ENCODE measurements at places on chromosomes 3 and 15.

GRCh38 chr15:37898362-37898761 is 36.1 kb upstream of the TMCO5A start:
- DNase-seq, result peak; percentile 43

DNA sequence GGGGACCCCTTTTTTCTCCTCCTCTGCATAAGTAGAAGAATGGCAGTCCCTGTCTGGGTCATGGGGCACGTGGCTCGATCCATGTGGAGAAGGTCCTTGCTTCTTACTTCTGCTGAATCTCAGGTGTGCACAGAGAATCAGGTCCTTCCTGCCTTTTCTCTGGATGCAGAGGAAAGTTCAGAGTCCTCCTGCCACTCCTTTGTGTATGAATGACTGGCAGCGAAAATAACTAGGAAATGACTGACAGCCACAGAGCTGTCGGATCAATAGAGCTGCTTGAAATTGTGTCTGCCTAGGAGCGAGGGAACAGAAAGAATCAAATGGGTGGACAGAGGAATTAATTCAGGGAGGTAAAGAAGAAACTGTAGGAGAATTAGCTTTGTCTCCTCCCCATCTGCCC is 49.6 kb upstream of the ROPN1 start:
- DNase-seq, result no peak

GRCh38 chr3:10804183-10804648 is 11.8 kb upstream of the SLC6A11 start:
- no peak for DNase-seq

GRCh38 chr3:44289882-44290462 is 48.3 kb downstream of the TOPAZ1 start:
- no peak for DNase-seq

DNA sequence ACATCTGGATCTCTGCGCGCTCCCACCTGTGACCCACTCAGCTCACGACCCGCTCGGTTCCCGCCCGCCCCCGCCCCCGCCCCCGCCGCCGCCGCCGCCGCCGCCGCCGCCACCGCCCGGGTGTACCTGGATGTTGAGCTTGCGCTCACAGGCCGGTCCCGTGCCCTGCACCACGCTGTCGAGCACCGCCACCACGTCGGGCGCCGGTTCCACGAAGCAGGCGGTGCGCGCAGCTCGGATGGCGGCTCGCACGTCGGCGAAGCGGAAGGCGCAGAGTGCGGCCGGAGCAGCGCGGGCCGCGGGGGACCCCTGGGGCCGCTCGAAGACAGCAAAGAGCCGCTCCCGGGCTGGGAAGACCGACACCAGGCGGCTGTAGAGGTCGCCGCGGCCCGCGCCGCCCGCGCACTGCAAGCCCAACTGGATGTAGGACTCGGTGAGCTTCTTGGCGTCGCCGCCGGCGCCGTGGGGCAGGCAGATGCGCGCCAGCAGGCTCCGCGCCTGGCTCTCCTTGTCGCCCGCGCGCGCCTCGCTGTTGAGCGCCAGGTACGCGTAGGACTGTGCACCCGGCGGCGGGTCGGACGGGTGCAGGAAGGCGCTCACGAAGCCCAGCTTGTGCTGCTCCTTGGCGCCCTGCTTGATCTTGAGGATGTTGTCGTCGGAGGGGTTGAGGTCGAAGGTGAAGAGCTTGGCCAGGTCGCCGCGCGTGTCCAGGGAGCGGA is 1.1 kb downstream of the PLXND1 start:
- peak; percentile 51 for DNase-seq

DNA sequence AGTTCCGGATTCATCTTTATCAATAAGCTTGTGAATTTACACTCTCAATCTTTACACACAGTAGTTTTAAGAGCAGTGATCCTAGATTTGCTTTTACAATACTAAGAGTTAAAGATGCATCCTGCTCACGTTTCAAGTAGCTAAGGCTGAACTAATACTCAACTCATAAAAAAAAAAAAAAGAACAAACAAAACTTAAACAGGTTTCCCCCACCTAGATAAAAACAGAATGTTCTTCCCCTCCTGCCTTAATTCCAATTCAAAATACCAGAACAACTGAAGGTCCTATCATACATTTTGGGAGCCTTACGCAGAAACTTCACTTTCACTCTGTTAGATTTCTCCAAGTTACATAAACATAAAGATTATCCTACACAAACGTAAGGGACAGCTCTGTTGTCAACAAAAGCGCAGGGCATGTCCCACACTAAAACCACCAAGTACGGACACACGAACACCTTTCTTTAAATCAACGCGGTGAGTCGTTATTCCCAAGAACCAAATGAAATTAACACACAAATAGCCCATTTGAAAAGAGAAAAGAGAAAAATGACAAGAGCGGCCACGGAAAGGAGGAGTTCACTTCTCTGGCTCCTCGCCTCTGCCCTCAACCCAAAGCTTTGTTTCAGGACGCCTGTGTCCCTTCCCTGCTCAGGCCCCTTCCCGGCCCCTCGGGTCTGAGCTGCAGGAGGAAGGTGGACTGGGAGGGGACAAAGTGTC is 941 bp downstream of the CBLB start:
- no peak for DNase-seq

GRCh38 chr3:73789825-73790444 is 165.2 kb upstream of the PDZRN3 start:
- no peak for DNase-seq

DNA sequence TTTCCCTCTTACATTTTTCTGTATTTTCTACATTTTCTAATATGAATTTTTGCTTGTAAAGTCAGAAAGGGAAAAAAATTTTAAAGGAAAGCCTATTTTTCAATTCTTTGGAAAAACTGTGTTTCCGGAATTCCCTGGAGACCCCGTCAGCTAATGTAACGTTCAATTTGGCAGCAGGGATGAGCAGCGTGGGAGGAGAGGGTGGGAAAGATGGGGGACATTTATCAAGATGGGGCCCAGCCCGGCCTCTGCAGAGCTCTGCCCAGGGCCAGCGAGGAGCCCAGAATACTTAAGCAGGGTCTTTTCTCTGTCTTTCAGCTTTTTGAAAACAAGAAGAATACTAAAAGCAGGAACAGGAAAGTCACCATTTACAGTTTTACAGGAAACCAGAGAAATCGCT is 129.0 kb downstream of the LRRK1 start:
- no peak for DNase-seq

GRCh38 chr15:61116825-61117224 is 112.3 kb downstream of the RORA start:
- DNase-seq, result no peak

- no peak for DNase-seq
These were observed 5.5 kb upstream of the RNF111 start for GRCh38 chr15:58981808-58982475.

DNA sequence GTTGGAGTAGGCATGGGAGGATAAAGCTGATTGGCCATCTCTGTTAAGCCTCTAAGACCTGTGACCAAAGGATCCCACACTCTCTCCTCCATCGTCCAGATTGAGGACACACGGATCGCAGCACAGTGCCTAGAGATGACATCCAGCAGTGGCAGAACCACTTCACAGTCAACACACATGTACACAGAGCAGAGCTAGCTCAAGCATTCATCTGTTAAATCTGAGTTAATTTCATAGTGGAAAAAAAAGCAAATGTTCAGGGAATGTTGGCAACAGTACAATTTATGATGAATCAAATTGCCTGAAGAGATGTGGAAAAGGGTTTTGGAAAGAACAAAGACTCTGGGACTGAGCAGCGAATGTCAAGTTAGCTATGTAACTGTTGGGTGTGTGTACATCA is 108.1 kb upstream of the PLAAT1 start:
- no peak for DNase-seq

DNA sequence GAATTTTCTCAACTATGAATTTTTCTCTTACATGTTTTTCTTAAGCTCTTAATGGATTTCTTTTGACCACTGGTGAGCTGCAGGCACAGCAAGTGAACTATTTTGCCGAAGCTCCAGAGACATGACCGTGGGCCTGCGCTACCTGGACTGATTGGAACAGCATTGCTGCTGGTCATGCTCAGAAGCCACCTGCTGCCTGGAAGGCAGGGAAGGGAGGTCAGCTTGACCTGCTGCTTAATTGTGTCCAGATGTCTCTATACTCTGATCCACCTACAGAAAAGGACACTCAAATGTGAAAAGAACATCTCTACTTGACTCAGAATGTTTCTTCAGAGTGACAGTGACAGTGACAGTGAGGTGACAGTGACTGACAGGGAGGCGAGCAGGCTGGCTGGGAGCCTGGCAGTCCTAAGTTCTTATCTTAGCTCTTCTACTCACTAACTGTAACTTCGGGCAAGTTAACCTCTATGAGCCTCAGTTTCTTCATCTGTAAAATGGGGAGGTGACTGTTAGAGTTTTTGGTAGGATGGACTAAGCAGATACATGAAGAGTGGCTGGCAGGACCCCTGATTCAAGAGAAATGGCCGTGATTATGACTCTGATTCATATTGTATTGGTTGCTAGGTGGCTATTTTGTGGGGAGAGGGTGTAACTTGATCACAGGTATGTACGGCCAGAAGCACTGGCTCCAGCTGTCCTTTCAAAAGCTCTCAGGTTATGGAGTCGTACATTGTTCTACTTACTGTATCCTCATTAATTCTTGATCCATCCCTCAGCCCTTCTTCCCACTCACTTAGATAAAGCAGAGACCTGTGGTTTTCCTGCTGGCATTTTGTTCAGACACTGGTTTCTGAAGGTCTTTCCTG is 54.8 kb upstream of the DLG1 start:
- DNase-seq, result no peak

GRCh38 chr3:12473511-12473910 is 10.8 kb upstream of the TSEN2 start:
- no peak for DNase-seq

- no peak for DNase-seq
These were observed 23.6 kb upstream of the UACA start for GRCh38 chr15:70786996-70787395.

DNA sequence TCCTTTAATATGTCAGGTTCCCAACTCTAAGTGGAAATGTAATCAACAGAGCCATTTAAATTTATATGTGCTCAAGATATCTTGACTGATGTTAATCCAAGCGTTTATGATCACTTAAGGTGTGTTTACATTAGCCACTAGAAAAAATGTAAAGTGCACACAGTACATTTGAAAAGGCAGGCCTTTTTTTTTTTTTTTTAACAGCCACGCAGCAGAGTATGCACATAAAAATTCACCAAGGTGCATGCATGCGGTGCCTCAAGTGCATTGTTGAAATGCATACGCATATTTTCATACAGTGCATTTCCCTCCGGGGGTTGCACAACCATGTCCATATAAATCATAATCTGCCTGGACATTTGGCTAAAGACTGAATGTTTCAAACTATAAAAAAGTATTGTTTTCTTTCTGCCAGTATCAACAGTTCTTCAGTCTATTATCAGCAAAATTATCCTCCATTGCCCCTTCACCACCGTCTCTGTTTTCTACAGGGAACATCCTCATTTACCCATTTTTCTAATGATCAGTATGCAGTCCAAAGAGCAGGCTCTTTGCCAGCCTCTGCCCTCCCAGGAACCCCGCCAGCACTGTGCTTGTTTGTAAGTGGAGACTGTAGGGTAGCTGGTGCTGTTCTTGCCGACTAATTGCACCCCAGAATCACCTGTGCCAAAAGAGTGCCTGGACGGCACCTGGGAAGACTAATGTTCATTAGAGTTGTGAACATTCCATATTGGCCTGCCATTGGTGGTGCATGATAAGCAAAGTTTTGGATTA is 611.2 kb upstream of the CFAP20DC start:
- DNase-seq, result peak; percentile 8

DNA sequence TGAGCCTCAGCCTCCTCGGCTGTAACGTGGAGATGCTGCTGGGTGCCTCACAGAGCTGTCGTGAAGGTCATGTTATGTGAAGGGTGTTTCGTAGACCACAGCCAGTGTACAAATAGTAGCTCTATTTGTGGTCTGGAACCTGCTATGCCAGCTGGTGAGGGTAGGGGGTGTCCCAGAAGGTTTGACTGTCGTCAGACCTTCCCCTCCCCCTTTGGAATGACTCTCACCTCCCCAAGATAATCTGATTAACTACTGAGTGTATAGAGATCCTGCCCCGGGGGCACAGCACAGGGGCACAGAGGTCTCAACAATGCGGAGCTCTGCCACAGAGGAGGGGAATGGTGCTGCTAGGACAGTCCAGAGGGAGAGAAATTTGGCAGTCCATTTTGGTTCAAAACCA is 20.5 kb downstream of the FGD5 start:
- no peak for DNase-seq

DNA sequence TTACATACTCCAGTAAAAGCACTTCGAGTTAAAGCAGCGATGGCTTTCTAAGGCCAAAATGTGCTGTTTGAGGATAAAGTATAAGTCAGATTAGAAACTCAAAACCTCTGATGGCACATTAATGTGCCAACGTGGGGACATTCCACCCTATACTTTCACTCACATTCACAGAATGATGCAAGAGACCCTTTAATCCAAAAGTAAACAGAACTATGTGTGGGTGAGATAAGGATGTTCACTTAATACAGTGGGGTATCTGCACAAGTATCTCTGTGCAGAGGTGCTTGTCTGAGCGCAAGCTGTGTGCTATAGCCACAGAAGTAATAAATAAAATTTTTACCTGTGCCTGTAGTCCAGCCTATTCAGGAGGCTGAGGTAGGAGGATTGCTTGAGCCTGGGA is 100.3 kb upstream of the CHL1 start:
- no peak for DNase-seq

DNA sequence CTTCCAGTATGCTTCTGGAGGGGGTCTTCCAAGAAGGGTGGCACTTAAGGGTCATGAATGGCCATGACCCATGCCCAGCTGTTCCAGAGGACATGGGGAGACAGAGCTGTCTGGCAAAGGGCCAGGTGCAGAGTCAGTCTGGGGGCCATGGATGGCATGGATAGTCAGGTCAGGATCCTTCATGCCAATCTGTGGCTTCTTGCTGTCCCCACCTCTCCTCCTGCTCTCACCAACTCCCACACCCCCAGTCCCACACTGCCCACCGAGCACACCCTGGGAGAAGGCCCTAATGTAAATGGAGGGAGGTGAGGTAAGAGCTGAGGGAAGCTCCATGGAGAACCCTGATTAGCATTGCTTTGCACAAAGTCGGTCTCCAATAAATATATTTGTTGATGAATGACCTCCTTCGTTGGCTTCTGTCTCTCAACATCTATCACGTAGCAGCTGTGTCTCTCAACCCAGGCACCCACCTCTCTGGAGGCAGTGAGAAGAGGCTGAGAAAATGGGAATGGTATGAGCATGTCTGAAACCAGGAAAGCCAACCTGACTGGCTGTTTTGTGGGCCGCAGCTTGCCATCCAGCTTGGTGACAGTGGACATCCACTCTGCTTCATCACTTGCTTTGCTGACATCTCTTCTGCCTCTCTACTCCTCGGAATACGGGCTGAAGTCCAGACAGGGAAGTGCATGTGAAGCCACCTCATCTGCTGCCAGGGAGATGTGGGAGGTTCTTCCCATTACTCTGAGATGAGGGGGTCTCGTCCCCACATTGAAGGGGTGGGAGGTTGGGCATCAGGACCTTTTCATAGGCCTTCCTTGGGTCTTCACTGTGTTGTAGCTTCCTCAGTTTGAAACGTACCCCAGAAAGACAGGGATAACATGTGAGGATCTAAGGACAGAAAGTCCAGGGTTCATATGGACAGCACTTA is 37.7 kb upstream of the RAB6B start:
- no peak for DNase-seq

GRCh38 chr3:194532591-194532990 is 45.8 kb upstream of the ATP13A3 start:
- DNase-seq, result no peak

GRCh38 chr3:69806735-69807438 is 67.6 kb downstream of the MITF start:
- peak; percentile 85 for DNase-seq

GRCh38 chr15:51049081-51049480 is 45.6 kb downstream of the TNFAIP8L3 start:
- no peak for DNase-seq

GRCh38 chr15:77573802-77574201 is 58.9 kb downstream of the LINGO1 start:
- DNase-seq, result no peak

GRCh38 chr3:14352002-14352627 is 50.3 kb upstream of the SLC6A6 start:
- peak; percentile 7 for DNase-seq

Measured in IMR-90 (cell line).